ENCODE measurements at places on chromosomes 11 and 22. TPM values are rescaled to one million over a fixed set of nuclear protein-coding genes. Genes with fewer than 3 reads are reported as not detected.

MMP8 gene
- total RNA-seq = not detected

RAB36 gene
- 0.79 TPM for total RNA-seq

DGCR6L gene
- total RNA-seq = 56.3 TPM

APOL1 gene
- 38.2 TPM for total RNA-seq

FAM227A gene
- 0.87 TPM for total RNA-seq

RAB38 gene
- 0.70 TPM for total RNA-seq

SCGB1D2 gene
- not detected for total RNA-seq

SLC7A4 gene
- 0.16 TPM for total RNA-seq

PGR gene
- total RNA-seq = not detected

APOL5 gene
- total RNA-seq = not detected

DNA sequence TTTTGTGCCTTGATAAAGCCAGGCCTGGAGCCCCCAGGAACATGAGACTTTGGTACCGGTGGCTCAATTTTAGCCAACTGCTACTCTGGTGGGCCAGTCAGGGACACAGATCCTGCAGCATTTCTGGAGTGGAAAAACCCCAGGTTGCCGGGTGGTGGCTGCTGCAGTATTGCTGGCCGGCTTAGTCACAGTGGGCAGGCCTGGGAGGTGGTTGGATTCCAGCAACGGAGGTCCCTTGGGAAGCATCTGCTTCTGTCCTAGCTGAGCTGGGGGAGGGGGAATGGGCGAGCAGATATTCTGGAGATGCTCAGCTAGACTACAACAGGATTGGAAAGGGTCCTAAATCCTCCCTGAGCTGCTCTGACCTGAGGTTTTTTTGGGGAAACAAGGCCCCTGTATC is 31.6 kb upstream of the ACCSL start:
- no peak for DNase-seq
- H3K4me3 ChIP-seq = no peak overlapping the region
- no peaks in the 10 kb centered on the region for H3K4me1 ChIP-seq

GRCh38 chr22:19819911-19820879 is 34.5 kb downstream of the GNB1L start:
- no peaks in the 10 kb centered on the region for H3K27me3 ChIP-seq
- no peak overlapping the region for H3K4me3 ChIP-seq
- no peak for DNase-seq
- no peak overlapping the region for H3K27ac ChIP-seq

DNA sequence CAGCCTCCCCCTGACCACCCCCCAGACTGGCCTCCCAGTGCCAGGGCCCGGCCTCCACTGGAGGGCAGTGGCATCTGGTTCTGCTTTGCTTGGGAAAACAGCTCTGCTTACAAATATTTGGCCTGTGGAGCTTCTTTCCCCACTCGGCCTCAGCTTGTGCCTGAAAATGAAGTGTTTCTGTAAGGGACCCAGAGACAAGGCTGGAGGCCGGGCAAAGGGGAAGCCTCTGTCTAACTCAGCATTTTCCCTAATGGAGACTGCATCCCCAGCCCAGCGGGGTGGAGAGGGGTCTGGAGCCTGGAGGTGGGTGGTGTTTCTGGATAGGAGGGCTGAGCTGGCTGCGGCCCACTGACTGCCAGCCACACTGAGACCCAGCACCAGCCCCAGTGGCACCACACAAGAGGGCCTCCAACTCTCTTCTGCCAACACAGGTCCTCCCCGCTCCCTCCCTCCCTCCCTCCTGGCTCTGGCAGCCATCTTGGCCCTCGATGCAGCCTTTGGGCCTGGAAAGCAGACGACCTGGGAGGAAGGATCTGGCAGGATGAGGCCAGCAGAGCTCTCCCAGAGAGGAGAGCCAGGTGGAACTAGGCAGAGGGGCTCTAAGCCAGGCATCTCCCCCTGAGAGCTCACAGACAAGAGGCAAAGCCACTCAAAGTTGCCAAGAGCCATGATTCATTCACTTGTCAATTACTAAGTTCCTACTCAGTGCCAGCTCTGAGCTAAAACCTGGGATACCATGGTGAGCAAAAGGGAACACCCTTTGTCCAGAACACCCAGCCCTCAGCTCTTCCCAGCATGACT is 77.1 kb upstream of the CD82 start:
- no peak for DNase-seq
- no peaks in the 10 kb centered on the region for H3K4me1 ChIP-seq
- no peaks in the 10 kb centered on the region for H3K36me3 ChIP-seq

- H3K36me3 ChIP-seq = no peaks in the 10 kb centered on the region
- DNase-seq = no peak
- H3K4me3 ChIP-seq = no peak overlapping the region
- no peak overlapping the region for H3K27ac ChIP-seq
Measured at GRCh38 chr11:119584193-119585042, 144.6 kb downstream of the NECTIN1 start.

- no peak overlapping the region for H3K27ac ChIP-seq
- H3K27me3 ChIP-seq = peaks cover 15% of the 10 kb centered on the region
- H3K4me3 ChIP-seq = no peak overlapping the region
Measured at GRCh38 chr22:48630433-48630754, 1197.3 kb downstream of the BRD1 start.

DNA sequence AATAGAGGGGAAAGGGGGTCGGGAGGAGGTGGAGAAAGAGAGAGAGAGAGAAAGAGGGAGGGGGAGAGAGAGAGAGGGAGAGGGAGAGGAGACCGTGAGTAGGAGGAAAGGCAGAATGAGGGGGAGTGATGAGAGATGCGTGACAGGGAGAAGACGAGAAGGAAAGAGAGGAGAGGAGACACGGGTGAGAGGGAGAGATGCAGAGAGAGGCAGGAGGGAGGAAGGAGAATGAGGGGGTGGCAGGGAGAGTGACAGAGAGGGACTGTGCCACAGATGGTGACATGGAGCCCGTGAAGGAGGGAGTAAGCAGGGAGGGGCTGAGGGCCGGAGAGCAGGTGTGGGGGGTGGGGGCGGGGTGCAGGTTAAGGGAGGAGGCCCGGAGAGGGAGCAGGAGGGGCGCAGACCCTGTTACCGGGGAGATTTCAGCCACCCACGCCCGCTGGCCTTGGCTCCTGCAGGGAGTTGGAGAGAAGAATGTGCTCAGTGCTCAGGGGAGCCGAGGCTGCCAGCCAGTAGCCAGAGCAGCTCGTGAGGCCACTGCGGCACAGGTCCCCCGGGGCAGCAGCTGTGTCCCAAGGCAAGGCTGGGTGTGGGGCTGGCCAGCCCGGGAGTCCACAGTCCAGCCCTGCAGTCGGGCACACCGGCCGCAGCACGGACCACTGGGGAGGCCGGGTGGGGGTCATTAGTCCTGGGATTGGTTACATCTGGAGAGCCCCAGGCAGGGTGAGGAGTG is at the start of gene SSTR3:
SSTR3 (minus strand) TSS at position 304 of the 733 bp plus-strand sequence. CDS start 4,674 bp downstream, outside the sequence.
- no peak for DNase-seq
- H3K36me3 ChIP-seq = peaks cover 13% of the 10 kb centered on the region
- no peaks in the 10 kb centered on the region for H3K27me3 ChIP-seq
- H3K4me3 ChIP-seq = no peak within 1 kb of the TSS
- peaks cover 31% of the 10 kb centered on the region for H3K4me1 ChIP-seq

- DNase-seq = no peak
- no peak overlapping the region for H3K27ac ChIP-seq
- no peaks in the 10 kb centered on the region for H3K4me1 ChIP-seq
- H3K36me3 ChIP-seq = no peaks in the 10 kb centered on the region
Measured at GRCh38 chr11:90698238-90698637, 475.4 kb upstream of the CHORDC1 start.

DNA sequence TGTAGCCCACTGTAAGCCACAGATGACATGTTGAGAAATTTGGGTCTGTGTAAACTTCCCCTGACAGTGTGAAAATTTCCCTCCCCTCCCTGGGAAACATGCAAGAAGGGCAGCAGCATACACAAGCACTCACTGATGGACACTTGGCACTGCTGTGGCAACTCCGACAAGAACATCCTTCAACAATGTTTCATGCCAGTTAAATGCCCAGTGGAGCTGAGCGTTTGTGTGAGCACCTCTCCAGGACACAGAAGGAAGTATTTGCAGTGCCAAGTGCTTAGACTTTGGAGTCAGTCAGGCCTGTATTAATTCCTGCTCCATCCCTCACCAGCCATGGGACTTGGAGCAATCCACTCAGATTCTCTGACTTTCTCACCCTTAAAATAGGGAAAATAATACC is 17.7 kb downstream of the C11orf87 start:
- H3K4me1 ChIP-seq = no peaks in the 10 kb centered on the region
- H3K4me3 ChIP-seq = no peak overlapping the region
- no peaks in the 10 kb centered on the region for H3K36me3 ChIP-seq

DNA sequence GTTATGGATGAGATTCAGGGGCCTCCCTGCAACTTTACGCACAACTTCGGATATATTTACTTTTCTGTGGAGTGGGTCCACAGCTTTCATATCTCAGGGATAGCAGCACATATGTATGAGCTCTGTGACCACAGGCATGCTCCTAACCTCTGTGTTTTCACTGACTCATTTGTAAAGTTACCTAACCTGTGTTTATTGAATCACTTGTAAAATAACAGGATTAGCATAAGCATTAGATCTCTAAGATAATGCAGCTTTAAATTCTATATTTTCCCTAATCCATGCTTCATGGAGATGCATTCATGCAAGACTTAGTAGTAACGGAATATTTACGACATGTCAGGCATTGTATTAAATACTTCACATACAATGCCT is 47.9 kb upstream of the DDI1 start:
- H3K4me3 ChIP-seq = no peak overlapping the region
- no peaks in the 10 kb centered on the region for H3K27me3 ChIP-seq
- H3K36me3 ChIP-seq = no peaks in the 10 kb centered on the region
- H3K4me1 ChIP-seq = no peaks in the 10 kb centered on the region
- no peak overlapping the region for H3K27ac ChIP-seq

- no peaks in the 10 kb centered on the region for H3K36me3 ChIP-seq
- no peak overlapping the region for H3K27ac ChIP-seq
- no peak overlapping the region for H3K4me3 ChIP-seq
- H3K27me3 ChIP-seq = no peaks in the 10 kb centered on the region
Measured at GRCh38 chr11:131095511-131096185, 179.4 kb upstream of the SNX19 start.

DNA sequence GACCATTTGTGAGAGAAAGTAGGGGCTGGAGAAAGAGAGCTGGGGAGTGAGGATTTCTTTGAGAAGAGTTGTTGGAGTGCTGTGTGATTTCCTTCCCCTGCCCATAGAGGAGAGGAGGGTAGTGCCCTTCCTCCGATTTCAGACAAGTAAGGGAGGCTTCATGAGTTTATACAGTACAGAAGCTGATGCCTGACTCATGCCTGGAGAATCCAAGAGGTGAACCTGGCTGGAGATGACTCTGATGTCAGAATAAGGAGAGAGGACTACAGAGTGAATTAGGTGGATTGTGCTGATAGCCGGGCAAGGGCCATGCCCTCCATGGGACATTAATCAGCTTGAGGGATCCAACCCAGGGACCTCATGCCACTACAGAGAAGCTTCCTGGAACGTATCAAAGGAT is 91.6 kb downstream of the FAR1 start:
- no peak overlapping the region for H3K4me3 ChIP-seq
- H3K36me3 ChIP-seq = no peaks in the 10 kb centered on the region
- no peak for DNase-seq
- no peak overlapping the region for H3K27ac ChIP-seq

- H3K27ac ChIP-seq = peak overlapping the region; percentile 88
- peaks cover 6% of the 10 kb centered on the region for H3K36me3 ChIP-seq
- no peaks in the 10 kb centered on the region for H3K27me3 ChIP-seq
- no peak for DNase-seq
- H3K4me3 ChIP-seq = peak overlapping the region; percentile 59
Measured at GRCh38 chr22:23242473-23243001, 62.2 kb downstream of the BCR start.

DNA sequence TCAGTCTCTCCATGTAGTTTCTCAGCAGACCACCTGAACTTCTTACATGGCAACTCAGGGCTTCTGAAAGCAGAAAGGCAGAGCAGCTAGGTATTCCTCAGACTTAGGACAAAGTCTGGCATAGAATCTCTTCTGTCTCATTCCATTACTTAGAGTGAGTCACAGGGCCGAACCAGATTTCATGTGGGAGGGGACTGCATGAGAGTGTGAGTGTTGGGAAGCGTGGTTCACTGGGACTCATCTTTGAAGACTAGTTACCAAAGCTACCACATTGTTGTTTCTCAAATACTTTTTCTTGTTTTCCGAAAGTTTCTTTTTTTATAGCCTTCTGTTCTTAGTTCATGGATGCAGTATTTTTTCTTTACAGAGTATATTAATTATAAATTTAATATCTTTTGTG is 36.1 kb upstream of the SCN3B start:
- H3K4me3 ChIP-seq = no peak overlapping the region
- no peaks in the 10 kb centered on the region for H3K36me3 ChIP-seq
- DNase-seq = no peak
- H3K4me1 ChIP-seq = no peaks in the 10 kb centered on the region
- H3K27me3 ChIP-seq = peaks cover 12% of the 10 kb centered on the region
- no peak overlapping the region for H3K27ac ChIP-seq

GRCh38 chr11:102138670-102139069 is 28.4 kb downstream of the YAP1 start:
- H3K4me1 ChIP-seq = no peaks in the 10 kb centered on the region
- no peaks in the 10 kb centered on the region for H3K36me3 ChIP-seq
- H3K27me3 ChIP-seq = peaks cover 2% of the 10 kb centered on the region
- DNase-seq = no peak
- no peak overlapping the region for H3K4me3 ChIP-seq

DNA sequence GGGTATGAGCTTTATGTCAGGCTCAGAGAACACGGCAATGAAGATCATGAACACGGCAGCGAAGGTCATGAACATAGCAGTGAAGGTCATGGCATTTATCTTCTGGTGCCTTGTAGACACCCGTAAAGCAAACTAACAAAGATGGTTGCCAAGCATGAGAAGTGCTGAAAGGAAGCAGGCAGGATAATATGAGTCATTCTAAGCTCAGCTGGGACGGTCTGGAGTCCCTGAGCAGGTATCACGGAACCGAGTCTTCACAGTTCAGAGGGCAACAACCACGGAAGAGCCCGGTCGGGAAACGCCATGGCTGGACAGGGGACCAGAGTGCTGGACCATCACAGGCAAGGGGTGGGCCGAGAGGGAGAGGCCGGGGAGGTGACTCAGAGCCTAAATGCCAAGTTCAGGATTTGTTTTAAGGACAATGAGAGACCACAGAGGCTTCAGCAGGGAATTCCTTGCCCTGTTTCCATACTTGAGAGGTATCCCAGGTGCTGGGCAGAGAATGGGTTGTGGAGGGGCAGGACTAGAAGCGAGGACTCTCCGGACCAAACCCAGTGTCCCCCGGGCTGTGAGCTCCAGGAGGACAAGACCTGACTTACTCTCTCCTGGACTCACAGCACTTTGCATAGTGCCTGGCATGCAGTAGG is 13.1 kb upstream of the MS4A10 start:
- H3K4me1 ChIP-seq = peaks cover 7% of the 10 kb centered on the region
- H3K27ac ChIP-seq = no peak overlapping the region
- H3K4me3 ChIP-seq = no peak overlapping the region
- H3K27me3 ChIP-seq = peaks cover 2% of the 10 kb centered on the region

GRCh38 chr22:40493441-40493840 is 123.0 kb downstream of the SGSM3 start:
- H3K4me3 ChIP-seq = no peak overlapping the region
- DNase-seq = no peak
- no peaks in the 10 kb centered on the region for H3K27me3 ChIP-seq
- H3K4me1 ChIP-seq = peaks cover 17% of the 10 kb centered on the region
- peaks cover 3% of the 10 kb centered on the region for H3K36me3 ChIP-seq
- H3K27ac ChIP-seq = no peak overlapping the region

GRCh38 chr11:120432056-120433018 is 79.2 kb upstream of the GRIK4 start:
- no peaks in the 10 kb centered on the region for H3K27me3 ChIP-seq
- no peak for DNase-seq

- no peaks in the 10 kb centered on the region for H3K36me3 ChIP-seq
- no peak overlapping the region for H3K27ac ChIP-seq
- no peak for DNase-seq
- no peak overlapping the region for H3K4me3 ChIP-seq
Measured at GRCh38 chr22:27022896-27023361, 365.5 kb downstream of the MIAT start.

GRCh38 chr11:119284344-119285157 is 32.4 kb downstream of the MCAM start:
- no peaks in the 10 kb centered on the region for H3K27me3 ChIP-seq
- peak; percentile 29 for DNase-seq
- no peak overlapping the region for H3K4me3 ChIP-seq
- peaks cover 31% of the 10 kb centered on the region for H3K4me1 ChIP-seq

All from activated CD8-positive, alpha-beta T cell treated with anti-CD3 and anti-CD28 coated beads, Interleukin-2, amount 10 ng/mL, durations not matched to agents 7 days and 5 days (primary cell).